ENCODE measurements at places on chromosomes 1 and 21. TPM values are rescaled to one million over a fixed set of nuclear protein-coding genes. Genes with fewer than 3 reads are reported as not detected.

Gene CRB1
- 1.5 TPM for total RNA-seq

DNA sequence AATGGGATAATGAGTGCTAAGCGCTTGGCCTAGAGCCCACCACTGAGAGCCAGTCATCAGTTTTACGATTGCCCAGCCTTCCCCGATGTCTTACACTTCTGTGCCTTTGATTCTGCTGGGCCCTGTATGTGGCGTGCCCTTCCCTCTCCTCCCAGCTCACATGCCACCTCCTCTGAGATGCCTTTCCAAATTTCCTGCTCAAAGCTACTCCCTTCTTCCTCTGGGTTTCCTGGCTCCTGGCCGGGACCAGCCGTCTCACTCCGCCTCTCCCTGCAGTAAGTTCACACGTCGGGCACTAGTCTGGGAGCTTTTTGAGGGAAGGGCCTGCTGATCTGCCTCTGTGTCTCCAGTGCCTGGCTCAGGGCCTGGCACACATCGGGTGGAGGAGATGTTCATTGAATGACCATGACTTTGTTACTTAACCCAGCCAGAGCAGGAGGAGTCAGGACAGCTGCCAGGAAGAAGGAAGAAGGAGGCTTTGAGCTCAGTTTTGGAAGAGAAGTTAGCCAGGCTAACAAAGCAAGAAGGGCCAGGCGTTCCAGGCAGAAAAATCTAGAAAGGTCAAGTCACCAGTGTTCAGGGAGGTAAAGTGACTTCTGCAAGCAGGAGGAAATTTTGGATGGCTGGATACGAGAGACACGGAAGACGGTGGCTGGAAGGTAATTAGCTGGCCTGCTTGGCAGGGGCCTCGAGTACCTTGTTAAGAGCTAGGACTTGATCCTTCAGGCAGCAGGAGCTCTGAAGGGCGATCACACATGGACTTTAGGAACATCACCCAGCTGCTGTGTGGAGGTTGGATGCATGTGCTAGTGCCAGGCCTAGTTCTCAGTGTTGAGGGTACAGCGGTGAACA, 63.6 kb downstream of the EPHB2 start:
- no peak overlapping the region for H3K27ac ChIP-seq
- no peaks in the 10 kb centered on the region for H3K27me3 ChIP-seq
- H3K36me3 ChIP-seq: no peaks in the 10 kb centered on the region
- no peak overlapping the region for H3K4me3 ChIP-seq
- peak; percentile 44 for DNase-seq

Gene PPIH
- 23.0 TPM for total RNA-seq

Gene DMBX1
- not detected for total RNA-seq

DNA sequence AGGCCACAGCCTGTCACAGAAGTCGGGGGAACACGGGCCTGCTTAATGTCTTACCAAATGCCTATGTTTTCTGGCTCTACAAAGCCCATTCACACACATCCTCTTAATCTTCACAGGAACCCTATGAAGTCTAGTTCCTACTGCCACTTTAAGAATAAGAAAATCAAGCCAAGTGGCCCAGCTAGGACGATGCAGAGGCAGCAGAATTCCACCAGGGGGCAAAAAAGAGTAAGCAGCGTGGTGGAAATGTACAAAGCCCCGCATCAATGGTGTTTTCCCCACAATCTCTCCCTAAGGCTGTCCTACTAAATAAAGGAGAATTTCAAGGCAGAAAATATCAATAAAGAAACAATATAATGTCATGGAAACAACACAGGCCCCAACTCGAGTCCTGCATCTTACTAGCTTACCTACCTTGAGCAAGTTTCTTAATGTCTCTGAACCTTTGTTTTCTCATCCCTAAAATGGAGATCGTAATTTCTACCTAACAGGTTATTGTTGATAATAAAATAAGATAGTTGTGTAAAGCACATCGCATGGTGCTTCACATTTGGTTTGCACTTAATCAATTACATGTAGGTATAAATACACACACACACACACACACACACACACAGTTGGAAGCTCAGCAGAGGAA, 21.4 kb downstream of the SEC16B start:
- H3K27me3 ChIP-seq: no peaks in the 10 kb centered on the region
- H3K27ac ChIP-seq: no peak overlapping the region
- H3K36me3 ChIP-seq: no peaks in the 10 kb centered on the region
- H3K4me1 ChIP-seq: peaks cover 10% of the 10 kb centered on the region

DNA sequence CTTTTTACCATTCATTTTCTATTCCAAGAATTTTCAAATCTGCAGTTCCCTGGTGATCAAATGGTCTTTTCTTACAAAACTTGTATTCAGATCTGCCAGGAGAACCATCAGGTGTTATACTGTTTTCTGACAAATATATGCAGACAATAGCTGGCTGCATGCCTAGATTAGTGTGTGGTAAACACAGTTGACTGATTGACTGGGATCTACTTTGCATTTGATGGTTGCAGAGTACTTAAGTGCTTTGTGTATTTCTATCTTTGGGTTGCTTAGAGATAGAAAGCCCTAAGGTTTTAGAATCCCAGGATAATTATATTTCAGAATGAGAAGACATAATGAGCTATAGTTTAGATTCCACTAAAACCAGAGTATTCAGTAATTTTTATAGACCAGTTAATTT, 102.0 kb upstream of the CHODL start:
- no peaks in the 10 kb centered on the region for H3K27me3 ChIP-seq
- no peaks in the 10 kb centered on the region for H3K4me1 ChIP-seq
- H3K4me3 ChIP-seq: no peak overlapping the region
- no peaks in the 10 kb centered on the region for H3K36me3 ChIP-seq

DNA sequence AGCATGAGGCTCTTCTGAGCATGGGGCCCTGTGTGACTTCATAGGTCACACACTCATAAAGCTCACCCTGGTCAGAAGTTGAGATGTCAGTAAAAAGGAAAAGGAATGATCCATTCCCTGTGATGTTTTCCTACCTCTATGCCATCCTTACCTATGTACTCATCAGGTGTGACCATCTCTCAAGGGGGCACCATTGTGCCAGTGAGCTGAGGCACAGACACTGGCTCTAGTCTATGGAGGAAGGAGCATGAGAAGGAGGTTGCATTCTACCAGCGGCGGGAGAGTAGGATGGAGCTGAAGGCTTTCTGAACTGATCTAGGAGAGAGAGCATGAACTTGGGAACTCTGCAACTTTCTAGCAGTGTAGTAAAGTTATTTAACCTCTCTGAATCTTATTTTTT, 65.8 kb upstream of the RGL1 start:
- H3K36me3 ChIP-seq: peaks cover 7% of the 10 kb centered on the region
- peaks cover 36% of the 10 kb centered on the region for H3K4me1 ChIP-seq
- DNase-seq: no peak
- H3K4me3 ChIP-seq: no peak overlapping the region
- no peaks in the 10 kb centered on the region for H3K27me3 ChIP-seq

Gene KIF14
- total RNA-seq: 0.04 TPM

DNA sequence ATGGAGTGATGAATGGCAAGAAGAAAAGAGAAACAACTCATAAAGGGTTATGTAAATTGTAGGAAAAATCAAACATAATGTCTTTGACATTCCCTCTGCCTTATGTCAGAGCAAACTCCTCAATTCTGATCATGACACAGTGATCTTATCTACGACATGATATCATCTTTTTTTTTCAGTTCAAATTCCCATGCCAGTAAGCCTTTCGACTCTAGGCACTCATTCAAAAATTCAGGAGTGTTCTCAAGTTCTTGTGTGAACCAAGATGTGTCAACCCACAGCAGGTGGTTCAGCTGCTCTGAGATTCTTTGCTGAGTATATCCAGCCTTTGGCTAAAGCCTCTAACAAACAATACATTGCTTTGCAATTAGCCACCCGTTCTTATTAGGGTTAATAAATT, 97.1 kb upstream of the ESRRG start:
- peaks cover 1% of the 10 kb centered on the region for H3K4me1 ChIP-seq
- no peak overlapping the region for H3K4me3 ChIP-seq
- no peaks in the 10 kb centered on the region for H3K27me3 ChIP-seq
- no peak overlapping the region for H3K27ac ChIP-seq
- no peak for DNase-seq

- H3K27ac ChIP-seq: no peak overlapping the region
- DNase-seq: no peak
- H3K36me3 ChIP-seq: no peaks in the 10 kb centered on the region
- H3K4me3 ChIP-seq: no peak overlapping the region
Measured at GRCh38 chr1:118333601-118334210, 148.7 kb upstream of the SPAG17 start.

DNA sequence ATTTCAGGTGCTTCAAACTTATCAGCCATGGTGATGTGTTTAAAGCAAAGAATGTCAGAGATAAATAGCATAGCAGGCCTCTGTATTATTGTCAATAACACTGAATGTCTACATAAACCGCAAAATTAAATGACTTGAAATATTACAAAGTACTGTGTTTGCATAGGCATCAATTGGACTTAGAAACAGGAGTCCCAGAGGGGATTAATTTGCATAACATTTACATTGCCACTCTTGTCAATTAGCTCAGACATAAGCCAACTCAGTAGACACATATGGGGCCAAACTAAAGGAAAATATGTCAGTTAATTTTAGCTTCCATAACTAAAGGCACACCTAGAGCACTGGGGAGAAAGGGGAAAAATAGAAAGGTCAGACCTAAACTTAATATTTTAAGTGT, 814.5 kb upstream of the NEGR1 start:
- no peaks in the 10 kb centered on the region for H3K4me1 ChIP-seq
- no peaks in the 10 kb centered on the region for H3K36me3 ChIP-seq
- no peak overlapping the region for H3K27ac ChIP-seq
- no peak for DNase-seq

Gene SPRR2B
- total RNA-seq: not detected

Gene HSD3B2
- total RNA-seq: not detected
